ENCODE measurements at places on chromosomes 13 and 19.
A peak's percentile ranks its signal among the peaks of the same experiment; 100 is the strongest.

DNA sequence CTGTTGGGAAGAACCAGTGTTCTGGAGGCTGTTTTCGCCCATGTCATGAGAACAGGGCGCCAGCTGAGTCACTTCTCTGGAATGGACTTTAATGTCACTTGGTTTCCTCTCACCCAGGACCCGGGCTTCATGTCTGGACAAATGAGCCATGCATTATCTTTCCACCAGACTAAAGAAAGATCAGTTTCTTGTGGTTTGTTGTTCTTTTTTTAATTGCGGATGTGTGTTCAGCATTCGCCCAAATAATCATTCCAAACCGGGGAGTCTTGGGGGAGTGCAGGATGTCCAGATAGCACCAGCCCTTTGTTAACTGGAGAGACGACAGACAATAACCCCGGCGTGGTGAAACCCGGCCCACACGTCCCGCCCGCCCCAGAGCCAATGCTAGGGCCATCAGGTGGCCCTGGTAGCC is 102.5 kb downstream of the COL4A2 start:
- no peak for DNase-seq

DNA sequence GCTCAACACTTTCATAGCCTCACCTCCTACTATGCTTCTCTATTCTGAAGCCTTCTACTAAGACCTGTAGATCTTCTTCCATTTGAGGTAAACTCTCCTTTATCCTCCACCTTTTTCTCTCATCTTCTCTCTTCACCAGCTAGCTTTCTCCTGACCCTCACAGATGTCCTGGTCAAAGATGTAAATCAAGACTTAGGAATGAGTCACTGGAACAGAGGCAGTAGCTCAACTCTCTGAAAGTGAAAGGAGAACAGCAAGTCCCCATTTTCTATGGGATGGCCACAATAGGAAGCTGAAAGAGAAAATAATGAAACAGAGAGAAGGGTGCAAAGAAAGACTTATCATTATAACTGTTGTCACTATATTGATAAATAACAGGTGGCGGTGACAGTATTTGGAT is 86.1 kb upstream of the DOCK9 start:
- DNase-seq, result no peak

GRCh38 chr19:3451451-3451866 is 28.9 kb downstream of the SMIM24 start:
- no peak for DNase-seq

DNA sequence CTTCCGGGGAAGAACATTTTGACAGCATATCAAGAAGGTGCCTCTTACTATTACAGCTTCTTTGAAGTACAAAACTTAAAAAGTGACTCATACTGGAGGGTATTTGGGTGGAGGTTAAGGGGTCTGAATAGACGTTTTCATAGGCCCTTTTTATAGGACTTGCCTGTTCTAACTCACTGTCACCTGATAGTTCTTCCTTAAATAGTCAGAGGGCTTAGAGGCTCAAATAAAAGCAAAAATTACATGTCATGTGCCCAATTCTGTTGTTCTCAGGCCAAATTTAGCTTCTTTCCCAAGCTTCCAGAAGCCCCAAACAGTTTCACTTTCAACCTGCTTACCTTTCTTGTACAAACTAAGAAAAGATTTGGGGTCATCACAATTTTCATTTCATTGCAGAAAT is 16.1 kb upstream of the SLC46A3 start:
- no peak for DNase-seq

DNA sequence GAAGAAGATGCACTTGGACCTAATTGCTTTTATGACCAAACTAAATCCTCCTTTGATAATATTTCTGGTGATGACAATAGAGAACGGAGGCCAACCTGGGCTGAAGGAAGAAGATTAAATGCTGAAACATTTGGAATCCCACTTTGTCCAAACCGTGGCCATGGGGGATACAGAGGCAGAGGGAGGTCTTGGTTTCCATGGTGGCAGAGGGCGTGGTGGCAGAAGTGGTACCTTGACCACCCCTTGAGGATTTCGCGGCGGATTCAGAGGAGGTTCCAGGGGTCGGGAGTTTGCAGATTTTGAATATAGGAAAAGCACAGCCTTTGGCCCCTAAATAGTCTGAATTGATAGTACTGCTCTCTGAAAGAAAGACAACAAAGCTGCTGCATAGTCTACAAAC is 7.2 kb upstream of the LILRB3 start:
- DNase-seq, result no peak

DNA sequence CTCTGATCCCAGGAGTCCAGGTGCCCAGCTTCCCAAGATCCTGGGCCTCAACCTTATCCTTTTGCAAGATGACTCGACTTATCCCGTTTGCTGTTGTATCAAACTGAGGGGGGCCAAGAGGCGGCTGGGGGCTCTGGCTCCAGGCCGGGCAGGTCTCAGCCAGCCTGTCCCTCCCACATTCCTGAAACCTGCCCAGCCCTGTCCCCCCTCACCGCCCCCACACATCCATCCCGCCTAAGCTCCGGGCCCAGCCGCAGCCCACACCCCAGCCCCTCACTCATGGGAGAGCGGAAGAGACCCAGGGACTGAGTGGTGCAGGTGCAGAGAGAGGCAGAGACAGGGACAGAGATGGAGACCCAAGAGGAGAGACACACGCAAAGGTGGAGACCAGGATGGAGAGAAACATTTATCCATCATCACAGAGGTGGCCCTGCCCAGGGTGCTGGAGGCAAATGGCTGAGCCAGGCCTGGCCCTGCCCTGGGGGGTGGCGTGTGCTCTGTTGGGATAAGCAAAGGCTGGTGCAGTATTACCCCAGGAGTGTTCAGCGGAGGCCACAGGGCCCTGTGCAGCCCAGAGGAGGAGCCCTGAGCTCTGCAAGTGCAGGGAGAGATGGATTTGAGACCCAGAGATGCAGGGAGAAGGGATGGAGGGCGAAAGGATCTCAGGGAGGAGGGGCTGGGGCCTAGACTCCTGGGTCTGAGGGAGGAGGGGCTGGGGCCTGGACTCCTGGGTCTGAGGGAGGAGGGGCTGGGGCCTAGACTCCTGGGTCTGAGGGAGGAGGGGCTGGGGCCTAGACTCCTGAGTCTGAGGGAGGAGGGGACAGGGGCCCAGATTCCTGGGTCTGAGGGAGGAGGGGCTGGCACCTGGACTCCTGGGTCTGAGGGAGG is 1.6 kb downstream of the BCAM start:
- DNase-seq, result no peak

DNA sequence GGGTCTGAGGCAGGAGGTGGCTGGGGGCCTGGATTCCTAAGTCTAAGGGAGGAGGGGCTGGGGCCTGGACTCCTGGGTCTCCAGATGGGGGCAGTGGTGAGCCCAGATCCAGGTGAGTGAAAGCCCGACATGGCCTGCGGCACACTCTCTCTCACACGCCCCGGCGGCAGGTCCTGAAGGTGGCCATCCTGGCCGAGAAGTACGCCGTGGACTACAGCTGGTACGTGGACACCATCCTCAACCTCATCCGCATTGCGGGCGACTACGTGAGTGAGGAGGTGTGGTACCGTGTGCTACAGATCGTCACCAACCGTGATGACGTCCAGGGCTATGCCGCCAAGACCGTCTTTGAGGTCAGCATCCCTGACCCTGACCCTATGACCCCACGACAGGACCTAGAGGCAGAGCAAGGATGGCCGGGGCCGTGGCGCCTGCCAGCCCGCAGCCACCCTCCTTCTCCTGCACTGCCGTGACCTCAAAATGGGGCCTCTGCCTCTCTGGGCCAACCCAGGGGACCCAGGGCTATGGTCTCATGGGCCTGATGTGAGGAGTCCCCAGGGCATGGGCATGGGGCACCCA is 13.2 kb downstream of the FUZ start:
- peak; percentile 27 for DNase-seq

DNA sequence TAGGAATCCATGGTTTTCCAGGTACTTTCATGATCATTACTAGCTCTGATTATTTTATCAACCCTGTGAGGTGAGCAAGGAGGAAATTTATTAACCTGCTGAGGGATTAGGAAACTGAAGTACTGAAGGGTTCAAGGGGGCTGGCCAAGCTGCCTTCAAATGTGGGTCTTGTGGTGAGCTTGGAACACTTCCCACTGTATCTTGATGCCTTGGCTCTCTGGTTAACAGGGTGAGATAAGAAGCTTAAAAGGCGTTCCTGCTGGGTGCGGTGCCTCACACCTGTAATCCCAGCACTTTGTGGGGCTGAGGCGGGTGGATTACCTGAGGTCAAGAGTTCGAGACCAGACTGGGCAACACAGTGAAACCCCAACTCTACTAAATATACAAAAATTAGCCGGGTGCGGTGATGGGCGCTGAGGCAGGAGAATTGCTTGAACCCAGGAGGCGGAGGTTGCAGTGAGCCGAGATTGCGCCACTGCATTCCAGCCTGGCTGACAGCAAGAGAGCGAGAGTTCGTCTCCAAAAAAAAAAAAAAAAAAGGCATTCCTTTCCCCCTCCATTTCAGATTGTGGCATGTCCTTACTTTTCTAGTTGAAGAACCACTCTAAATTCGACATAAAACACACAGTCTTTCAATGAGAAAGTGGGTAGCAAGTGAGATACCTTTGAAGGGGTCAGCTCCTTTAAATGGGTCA is 70.2 kb downstream of the KLF2 start:
- DNase-seq, result no peak

DNA sequence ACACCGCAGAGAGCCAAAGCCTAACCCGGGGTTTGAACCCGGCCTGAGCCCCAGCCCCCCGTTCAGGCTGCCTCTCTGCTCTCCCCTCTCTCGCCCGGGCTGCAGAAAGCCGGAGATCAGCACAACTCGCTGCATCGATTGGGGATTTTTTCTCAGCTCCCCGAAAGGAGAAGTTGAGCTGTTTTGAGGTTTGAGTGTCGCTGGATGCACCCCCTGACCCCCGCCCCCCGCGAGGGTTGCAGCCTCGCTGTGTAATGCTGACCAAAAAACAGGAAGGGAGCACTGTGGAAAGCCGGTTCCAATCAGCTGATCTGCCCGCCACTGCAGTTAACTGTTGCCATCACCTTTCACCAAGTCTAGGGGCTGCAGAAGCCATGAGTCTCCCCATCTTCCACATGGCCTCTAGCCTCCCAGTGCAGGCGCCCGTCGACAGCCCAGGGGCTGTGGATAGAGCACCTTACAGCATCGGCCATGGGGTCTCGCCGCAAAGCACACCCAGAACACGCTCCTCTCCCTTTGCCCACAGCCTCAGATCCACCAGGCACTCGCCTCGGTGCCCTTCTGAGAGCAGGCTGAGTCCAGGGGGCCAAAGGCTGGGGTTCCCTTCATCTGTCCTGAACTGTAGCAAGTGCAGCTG is 34.5 kb downstream of the MYO9B start:
- DNase-seq, result no peak

- DNase-seq, result no peak
Measured at GRCh38 chr19:39083983-39084731, at the start of gene ACP7. TSS of gene ACP7 (plus strand) at chr19:39084368. CDS start at chr19:39085270, 902 bp downstream.

DNA sequence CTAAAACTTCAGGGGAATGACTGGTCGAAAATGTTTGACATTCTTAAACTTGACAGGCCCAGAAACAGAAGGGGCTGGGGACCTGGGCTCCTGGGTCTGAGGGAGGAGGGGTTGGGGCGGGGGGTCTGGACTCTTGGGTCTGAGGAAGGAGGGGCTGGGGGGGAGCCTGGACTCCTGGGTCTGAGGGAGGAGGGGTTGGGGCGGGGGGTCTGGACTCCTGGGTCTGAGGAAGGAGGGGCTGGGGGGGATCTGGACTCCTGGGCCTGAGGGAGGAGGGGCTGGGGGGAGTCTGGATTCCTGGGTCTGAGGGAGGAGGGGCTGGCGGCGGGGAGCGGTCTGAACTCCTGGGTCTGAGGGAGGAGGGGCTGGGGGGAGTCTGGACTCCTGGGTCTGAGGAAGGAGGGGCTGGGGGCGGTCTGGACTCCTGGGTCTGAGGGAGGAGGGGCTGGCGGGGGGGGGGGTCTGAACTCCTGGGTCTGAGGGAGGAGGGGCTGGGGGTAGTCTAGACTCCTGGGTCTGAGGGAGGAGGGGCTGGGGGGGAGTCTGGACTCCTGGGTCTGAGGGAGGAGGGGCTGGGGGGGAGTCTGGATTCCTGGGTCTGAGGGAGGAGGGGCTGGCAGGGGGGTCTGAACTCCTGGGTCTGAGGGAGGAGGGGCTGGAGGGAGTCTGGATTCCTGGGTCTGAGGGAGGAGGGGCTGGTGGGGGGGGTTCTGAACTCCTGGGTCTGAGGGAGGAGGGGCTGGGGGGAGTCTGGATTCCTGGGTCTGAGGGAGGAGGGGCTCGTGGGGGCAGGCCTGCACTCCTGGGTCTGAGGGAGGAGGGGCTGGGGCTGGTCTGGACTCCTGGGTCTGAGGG is 5.5 kb upstream of the KLK6 start:
- DNase-seq, result no peak

- peak; percentile 13 for DNase-seq
Measured at GRCh38 chr19:50203281-50204080, at the start of gene MYH14. TSS of gene MYH14 (plus strand) at chr19:50203622. CDS start at chr19:50210366, 6,744 bp downstream.

- no peak for DNase-seq
Measured at GRCh38 chr13:28181413-28181812, 43.1 kb downstream of the PAN3 start.
